ENCODE measurements at places on chromosomes 13 and 19.

DNA sequence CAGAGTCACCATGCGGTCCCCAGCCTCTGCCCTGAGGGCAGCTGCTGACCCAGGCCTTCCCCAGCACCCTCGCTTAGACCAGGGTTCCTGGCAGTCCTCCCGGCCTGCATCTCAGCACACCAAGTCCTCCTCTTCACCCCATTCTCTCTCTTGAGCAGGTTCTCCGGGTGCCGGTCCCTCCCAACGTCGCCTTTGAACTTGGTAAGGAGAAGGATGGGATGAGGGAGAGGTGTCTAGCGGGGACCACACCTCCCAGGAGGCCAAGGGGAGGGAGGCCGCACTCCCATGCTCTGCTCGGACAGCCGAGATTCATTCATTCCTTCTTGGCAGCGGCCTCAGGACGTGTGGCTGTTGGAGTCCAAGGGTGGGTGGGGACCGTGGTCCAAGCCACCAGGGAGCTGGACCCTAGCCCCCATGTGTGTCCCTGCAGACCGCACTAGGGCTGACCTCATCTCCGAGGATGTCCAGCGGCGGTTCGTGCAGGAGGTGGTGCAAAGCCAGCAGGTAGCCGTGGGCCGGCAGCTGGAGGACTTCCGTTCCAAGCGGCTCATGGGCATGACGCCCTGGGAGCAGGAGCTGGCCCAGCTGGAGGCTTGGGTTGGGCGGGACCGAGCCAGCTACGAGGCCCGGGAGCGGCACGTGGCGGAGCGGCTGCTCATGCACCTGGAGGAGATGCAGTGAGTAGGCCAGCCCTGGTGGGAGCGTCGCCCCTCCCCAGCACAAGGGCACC lies 9.4 kb downstream of the ARHGEF1 start:
- DNase-seq: no peak

GRCh38 chr13:54852831-54853230 lies 1824.2 kb downstream of the OLFM4 start:
- no peak for DNase-seq

- no peak for DNase-seq
Measured at GRCh38 chr19:17302391-17303166, 646 bp downstream of the ABHD8 start.

- no peak for DNase-seq
Measured at GRCh38 chr13:54636231-54636630, 1607.6 kb downstream of the OLFM4 start.

- DNase-seq: no peak
Measured at GRCh38 chr13:98915563-98915962, 62.3 kb downstream of the DOCK9 start.

- peak; percentile 13 for DNase-seq
Measured at GRCh38 chr19:52217576-52217975, 27.7 kb downstream of the PPP2R1A start.

- DNase-seq: no peak
Measured at GRCh38 chr13:105990256-105990958, 545.1 kb downstream of the EFNB2 start.
